ENCODE measurements at places on chromosomes 12 and 14.

GRCh38 chr12:29734734-29735133 lies 49.0 kb downstream of the TMTC1 start:
- H3K27me3 ChIP-seq, result no peaks in the 10 kb centered on the region
- H3K36me3 ChIP-seq, result no peaks in the 10 kb centered on the region
- H3K4me1 ChIP-seq, result peaks cover 28% of the 10 kb centered on the region

DNA sequence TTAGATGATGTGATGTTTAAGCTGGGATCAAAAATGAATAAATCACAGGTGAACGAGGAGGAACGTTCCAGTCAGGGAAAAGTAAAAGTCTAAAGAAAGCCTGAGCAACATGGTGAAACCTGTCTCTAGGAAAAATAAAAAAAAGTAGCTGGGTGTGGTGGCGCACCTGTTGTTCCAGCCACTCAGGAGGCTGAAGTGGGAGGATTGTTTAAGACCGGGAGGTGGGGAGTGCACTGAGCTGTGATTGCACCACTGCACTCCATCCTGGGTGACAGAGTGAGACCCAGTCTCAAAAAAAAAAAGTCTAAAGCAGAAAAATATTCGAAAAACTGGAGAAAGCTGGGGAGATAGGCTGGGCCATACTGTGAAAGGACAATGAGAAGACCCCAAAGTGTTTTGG lies 39.2 kb upstream of the SOCS2 start:
- no peak overlapping the region for H3K4me3 ChIP-seq
- H3K36me3 ChIP-seq, result no peaks in the 10 kb centered on the region
- H3K27ac ChIP-seq, result no peak overlapping the region
- H3K4me1 ChIP-seq, result peaks cover 2% of the 10 kb centered on the region
- H3K27me3 ChIP-seq, result no peaks in the 10 kb centered on the region

DNA sequence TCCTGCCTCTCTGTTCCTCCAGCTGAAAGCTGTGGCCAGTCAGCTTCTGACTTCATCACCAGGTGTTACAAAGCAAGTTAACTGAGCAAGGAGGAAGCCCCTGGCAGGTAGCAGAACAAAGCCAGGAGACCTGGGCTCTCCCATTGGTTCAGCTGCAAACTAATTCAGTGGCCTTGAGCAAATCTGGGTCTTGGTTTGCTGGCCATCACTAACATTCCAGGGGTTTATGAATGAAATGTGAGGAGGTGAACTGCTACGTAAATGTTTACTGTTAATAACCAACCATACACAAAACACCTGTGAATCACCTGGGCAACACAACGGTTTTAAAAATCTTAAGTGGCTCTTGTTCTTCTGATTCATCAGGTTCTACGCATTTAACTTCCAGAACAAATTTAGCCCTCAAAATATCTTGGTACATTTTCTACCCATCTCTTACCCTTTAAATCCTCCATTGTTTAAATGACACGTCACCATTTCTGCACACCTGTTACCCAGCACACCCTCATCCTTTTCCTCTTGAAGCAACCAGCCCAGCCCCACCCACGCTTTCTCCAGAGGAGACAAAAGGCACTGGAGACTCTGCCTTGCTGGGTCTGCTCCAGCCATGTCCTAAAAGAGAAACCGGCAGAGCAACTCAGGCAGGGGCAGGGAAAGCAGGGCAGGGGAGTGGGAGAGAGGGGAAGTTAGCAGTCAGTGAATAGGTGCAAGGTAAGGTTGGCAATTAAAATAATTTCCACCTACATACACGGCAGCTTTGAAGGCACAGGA lies 49.3 kb upstream of the TSPAN11 start:
- no peak overlapping the region for H3K4me3 ChIP-seq
- DNase-seq, result no peak
- peaks cover 28% of the 10 kb centered on the region for H3K27me3 ChIP-seq
- no peaks in the 10 kb centered on the region for H3K36me3 ChIP-seq

GRCh38 chr14:103382376-103382775 lies 2.8 kb upstream of the MARK3 start:
- no peak overlapping the region for H3K4me3 ChIP-seq
- H3K27ac ChIP-seq, result no peak overlapping the region

DNA sequence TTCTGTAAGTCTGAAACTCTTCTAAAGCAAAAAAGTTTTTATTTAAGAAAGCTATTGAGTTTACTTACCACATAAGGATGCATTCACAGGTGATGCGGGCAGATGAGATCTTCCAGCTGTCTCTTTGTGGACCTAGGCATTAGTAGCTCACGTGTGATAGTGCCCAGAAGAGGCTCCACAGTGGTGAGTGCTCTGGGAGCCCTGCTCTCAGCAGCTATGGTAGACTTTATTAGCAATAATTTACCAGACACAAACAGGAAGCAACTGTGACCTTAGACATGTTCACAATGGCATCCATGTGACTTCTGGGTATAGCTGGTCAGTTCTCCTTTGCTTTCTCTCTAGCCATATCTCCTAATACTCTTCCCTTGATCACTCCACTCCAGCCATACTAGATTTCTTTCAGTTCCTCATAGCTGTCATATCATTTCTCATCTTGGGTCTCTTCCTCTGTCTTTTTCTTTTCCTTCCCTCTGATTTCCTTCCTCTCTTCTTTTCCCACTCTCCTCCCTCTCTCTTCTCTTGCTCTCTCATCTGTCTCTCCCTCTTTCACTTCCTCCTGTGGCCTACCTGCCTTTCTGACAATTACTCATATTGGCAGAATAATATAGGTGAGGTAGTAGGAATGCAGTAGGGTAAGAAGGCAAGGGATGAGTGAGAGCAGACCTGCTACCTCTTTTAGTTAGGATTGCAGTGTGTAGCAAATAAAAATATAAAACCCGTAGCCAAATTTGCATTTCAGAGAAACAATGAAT lies 75.2 kb upstream of the SCAF11 start:
- no peaks in the 10 kb centered on the region for H3K27me3 ChIP-seq
- no peak overlapping the region for H3K27ac ChIP-seq
